ENCODE measurements at places on chromosomes 4 and X.

GRCh38 chr4:15414551-15415091, 13.2 kb upstream of the C1QTNF7 start:
- DNase-seq = no peak

DNA sequence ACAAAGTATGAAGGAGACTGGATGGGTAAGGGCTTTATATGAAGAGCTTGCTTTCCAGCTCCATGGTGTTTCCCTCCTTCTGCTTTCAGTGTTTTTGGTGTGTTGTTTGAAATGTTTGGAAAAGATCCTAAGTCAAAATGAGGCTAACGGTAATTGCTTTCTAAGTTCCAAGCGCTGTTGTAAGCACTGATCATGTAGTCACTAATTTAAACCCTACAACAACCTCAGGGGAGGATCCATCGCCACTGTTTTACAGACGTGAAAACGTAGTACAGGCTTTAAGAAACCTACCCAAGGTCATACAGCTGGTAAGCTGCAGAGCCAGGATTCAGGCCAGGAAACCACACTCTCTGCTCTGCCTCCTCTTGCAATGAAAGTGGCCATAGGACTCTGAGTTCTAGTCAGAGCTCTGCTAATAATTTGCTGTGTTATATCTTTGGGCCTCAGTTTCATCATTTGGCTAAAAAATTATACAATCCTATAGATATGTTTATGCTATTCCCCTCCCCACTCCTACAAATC, 102.9 kb upstream of the PGRMC2 start:
- no peak for DNase-seq

DNA sequence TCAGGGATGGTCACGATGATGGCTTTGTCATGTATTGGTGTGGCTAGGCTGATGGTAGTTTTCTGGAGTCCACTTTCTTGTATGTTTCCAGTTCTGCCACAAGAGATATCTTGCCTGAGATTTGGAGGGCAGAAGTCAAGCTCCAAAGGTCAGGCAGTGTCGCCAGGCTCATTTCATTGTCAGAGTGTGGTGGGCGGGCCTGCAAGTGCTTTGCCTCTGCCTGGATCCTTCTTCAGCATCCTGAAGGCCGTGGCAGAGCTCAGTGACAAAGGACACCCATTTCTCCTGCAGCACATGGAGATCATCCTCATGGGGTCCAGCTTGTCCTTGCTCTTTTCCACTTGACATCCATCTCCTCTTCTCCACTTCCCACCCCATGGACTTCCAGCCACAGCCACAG, 139.7 kb downstream of the SMIM20 start:
- DNase-seq = no peak

GRCh38 chr4:39655211-39655610, 16.5 kb upstream of the SMIM14 start:
- DNase-seq = no peak

- DNase-seq = no peak
These were observed 24.0 kb downstream of the C4orf51 start for GRCh38 chr4:145703850-145704497.

DNA sequence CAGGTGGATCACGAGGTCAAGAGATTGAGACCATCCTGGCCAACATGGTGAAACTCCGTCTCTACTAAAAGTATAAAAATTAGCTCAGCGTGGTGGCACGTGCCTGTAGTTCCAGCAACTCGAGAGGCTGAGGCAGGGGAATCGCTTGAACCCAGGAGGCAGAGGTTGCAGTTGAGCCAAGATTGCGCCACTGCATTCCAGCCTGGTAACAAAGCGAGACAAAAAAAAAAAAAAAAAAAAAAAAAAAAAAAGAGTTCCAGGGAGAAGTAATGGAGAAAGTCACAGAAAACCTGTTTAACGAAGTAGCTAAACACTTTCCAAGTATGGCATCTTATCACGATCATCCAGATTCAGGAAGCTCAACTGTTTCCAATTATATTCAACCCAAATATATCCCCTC, 10.9 kb downstream of the KLHL4 start:
- DNase-seq = no peak

- no peak for DNase-seq
These were observed 1516.4 kb upstream of the PABPC4L start for GRCh38 chr4:135718019-135718418.

- DNase-seq = no peak
These were observed 11.6 kb downstream of the DLG3 start for GRCh38 chrX:70456256-70456655.

DNA sequence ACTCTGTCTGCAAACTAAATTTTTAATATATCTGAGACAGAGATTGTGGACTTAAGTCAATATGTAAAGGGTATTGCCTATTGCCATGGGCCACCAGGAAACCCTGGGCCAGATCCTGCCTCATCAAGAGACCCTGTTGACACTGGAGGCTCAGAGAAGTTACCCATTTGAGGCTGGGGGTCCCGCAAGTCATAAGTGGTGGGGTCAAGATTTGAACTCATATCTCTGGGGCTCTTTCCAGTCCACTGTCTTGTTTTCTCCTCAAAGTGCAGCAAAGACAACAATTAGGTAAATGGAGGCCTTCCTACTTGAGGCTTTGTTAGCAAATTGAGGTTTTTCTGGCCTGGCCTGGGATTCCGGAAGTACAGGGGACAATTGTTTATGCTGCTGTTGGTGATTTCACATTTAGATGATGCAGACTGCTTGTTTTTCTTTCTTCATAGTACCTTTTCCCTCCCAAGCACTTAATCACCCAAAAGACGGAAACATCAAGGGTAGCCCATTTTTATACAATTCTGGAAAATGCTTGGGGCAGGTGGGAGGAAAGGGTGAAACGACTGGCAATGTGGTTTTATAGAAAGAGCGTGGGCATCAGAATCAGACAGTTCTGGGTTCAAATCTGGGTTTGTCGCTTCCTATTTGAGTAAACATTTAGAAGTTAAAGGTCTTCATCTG, 160.0 kb downstream of the SMIM20 start:
- DNase-seq = no peak

- peak; percentile 40 for DNase-seq
These were observed 82.9 kb upstream of the NHS start for GRCh38 chrX:17292111-17292527.

DNA sequence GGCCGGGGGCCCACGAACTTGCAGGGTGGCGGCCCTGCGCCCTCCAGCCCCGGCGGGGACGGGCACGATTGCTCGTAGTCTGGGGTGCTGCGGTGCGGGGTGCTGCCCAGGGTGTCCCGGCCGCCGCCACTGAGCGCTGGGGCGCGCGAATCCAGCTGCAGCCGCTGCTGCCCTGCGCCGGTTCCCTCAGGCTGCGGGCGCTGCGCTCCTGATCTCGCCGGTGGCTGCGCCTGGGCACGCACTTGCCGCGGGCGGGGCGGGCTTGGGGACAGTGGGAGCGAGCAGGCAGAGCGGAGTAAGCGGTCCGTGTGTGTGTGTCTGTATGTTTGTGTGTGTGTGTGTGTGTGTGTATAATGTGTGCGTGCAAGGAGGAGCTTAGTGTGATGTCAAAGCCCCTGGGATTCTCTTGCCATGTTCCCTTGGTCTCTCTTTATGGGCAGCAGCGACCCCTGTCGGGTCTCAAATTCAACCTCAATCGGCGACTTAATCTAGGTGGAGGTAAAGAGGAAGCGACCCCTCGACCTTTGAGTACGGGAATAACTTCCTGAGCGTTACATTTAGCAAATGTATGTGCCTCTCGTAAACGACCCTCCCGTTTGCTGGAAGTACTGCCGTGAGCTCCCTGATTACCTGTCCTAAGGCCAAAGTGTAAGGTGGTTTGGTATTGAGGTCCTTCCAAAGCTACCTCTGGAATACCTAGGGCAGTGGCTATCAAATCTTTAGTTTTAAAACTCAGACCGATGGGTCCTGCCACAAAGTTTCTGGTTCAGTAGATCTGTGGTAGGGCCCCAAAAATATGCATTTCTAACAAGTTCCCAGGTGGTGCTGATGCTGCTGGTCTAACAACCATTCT, at the start of gene RNF150:
Gene RNF150, minus strand, starts transcription at position 324 of the 853 bp plus-strand sequence.
- peak; percentile 92 for DNase-seq

- DNase-seq = no peak
These were observed 25.4 kb upstream of the METAP1 start for GRCh38 chr4:98969878-98970785.

- DNase-seq = no peak
These were observed 22.9 kb upstream of the G3BP2 start for GRCh38 chr4:75696071-75696470.

DNA sequence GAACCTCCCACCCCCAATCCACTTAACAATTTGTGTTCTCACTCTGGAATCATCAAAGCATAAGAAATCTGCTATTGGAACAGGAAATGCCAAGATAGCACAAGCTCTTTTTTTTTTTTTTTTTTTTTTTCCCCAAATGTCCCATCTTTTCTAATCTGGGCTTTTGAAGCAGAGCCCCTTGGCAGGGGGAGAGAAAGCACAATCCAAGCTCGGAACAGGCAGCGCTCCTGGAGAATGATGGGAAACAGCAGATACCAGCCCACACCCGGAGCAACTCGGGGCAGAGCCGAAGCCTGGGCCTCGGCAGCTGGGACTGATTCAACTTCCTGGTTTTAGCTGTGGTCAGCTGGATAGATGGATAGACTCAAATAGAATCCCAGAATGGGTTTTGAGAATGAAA, 235.1 kb downstream of the QDPR start:
- peak; percentile 39 for DNase-seq

- no peak for DNase-seq
These were observed 189.9 kb downstream of the INPP4B start for GRCh38 chr4:142656178-142656577.

GRCh38 chr4:140426610-140427105, 790 bp downstream of the CLGN start:
- no peak for DNase-seq

DNA sequence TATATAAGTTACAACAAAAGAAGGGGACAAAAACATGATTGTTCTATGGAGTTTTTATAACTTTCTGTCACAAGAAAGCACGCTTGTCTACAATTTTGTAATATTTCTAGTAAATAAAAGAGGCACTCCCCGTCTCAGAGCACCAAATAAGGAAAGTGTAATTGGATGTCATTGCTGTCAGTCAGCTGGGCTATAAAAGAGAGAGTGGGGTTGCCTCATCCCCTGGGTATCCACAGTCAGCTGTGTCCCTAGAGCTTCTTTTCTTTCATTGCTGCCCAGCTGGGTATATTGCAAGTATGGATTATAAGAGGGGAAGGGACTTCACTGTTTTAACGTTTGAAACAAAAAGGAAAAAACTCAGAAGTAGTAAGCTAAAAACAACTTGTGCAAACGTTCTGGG, 61.3 kb downstream of the NPNT start:
- DNase-seq = no peak

- DNase-seq = no peak
These were observed 548.4 kb downstream of the KLHL13 start for GRCh38 chrX:117568238-117568637.

- no peak for DNase-seq
These were observed 1977.9 kb upstream of the ADGRL3 start for GRCh38 chr4:59222221-59222620.

DNA sequence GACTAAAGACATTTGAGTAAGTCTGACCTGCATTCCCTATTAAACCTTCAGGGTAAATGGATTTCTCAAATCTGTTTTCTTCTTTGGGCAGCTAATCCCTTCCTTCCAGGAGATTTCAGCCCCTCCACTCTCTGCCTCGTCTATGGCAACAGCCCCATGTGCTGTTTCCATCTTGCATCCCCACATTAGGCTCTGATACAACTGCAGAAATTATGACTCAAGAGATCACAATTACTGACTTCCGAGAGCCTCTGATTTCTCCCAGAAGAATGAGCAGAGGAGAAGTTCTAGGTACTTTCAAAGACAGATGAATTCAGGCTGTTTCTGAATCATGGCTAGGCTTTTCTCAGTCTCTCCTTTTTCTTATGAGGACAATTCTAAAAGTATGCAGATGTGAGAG, 38.7 kb downstream of the RAI2 start:
- DNase-seq = no peak

- DNase-seq = peak; percentile 93
These were observed 197.3 kb downstream of the OR13H1 start for GRCh38 chrX:131741103-131741581.

- DNase-seq = no peak
These were observed 7.6 kb upstream of the KLHL2 start for GRCh38 chr4:165199722-165200121.

DNA sequence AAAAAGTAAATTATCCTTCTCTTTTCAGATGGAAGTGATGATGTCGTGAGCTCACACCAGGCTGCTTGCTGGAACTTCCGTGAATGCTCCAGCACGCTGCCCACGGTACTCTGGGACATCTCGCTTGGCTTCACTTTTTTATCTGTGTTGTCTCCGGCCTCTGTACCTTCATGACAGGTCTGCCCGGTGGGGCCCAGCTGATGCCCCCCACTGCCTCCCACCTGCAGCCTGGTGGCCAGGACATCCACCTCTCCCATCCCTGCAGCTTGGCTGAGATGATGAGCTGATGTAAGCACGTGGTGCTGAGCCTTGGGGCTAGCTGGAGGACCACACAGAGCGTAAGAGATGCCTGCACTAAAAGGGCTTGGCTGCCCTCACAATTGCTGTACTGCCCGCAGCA, 59.0 kb upstream of the HELT start:
- no peak for DNase-seq

DNA sequence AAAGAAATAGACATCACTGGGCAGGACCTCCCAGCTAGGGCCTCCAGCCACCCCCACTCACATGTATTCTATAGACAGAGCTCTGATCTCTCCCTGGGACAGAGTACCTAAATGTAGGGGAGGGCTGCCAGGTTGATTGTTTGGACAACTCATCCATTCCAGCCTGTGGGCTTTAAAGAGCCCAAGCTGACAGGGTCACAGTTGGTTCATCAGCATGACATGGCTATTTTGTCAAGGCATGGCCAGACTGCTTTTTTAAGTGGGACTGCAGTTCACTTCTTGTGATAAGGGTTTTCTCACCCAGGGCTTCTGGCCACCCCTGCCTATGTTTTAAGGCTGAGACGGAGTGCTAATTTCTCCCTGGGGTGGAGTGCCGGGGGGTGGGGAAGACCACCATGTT, 63.3 kb downstream of the KLHL4 start:
- no peak for DNase-seq

DNA sequence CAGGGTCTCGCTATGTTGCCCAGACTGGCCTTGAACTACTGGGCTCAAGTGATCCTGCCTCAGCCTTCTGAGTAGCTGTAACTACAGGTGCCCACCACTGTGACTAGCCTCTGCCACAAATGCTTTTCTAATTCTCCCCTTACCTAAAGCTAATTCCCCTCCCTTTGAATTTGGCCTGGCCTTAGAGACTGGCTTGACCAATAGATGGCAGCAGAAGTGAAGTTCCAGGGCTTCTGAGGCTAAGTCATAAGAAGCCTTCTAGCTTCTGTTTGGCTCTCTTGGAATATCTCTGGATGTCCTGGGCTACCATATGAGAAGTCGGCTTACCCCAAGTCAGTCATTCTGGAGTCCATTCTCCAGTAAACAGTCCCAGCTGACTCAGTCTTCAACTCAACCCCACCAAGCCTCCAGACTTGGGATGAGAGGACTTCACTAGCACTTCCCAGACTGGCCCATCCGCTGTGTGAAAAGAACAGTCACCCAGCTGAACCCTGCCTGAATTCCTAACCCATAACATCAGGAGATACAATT, 61.0 kb downstream of the HPRT1 start:
- DNase-seq = no peak
